WTC11 (cell line): ENCODE measurements at places on chromosomes 11 and 22. TPM values are rescaled to one million over a fixed set of nuclear protein-coding genes. Genes with fewer than 3 reads are reported as not detected.

The UBQLN3 gene
- total RNA-seq: not detected in 3 replicates

- DNase-seq: no peak
These were observed 61.0 kb downstream of the C22orf31 start for GRCh38 chr22:29000641-29001040.

The OR10AG1 gene
- 0.16 TPM in 1 of 3 replicates, not detected in the others for total RNA-seq

GRCh38 chr11:12123273-12123672 lies 12.9 kb downstream of the MICAL2 start:
- DNase-seq: no peak

DNA sequence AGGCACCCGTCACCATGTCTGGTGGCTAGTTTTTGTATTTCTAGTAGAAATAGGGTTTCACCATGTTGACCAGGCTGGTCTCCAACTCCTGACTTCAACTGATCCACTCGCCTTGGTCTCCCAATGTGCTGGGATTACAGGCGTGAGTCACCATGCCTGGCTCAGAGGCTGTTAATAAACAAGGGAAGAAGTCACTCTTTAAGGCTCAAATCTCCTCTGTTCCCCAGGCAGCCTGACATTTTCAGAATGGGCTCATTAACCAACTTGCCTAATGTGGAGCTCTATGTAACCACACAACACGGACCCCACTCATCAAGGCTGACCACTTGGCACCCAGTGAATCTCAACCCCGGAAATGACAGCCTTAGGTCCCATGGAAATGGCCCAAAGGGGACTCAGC lies 24.1 kb downstream of the APOL3 start:
- no peak for DNase-seq

DNA sequence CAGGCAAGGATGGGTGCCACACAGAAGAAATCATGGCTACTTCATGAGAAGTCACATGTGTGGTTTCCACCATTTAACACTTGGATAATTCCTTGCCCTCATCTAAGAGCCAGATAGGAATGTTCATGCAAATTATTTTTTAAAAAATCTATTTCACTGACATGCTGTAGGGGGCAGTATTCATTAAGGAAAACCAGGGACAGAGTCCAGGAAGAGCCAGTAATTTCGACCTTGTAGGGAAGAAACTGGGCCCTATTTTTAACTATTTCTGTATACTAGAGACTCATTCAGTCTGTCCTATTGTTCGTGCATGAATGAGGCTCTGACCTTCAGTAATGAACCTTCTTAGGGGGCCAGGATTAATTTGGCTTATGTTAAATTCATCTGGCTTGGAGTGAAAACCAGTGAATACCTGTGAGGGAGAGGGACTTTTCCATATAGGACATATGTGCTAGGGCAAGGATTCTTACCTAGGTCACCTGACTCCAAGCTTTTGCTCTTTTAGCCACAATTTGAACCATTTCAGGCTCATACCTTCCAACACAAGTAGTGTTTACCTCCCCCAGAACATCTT lies 192.7 kb downstream of the NAV2 start:
- no peak for DNase-seq

GRCh38 chr11:6481924-6482275 lies 599 bp downstream of the TIMM10B start:
- no peak for DNase-seq

DNA sequence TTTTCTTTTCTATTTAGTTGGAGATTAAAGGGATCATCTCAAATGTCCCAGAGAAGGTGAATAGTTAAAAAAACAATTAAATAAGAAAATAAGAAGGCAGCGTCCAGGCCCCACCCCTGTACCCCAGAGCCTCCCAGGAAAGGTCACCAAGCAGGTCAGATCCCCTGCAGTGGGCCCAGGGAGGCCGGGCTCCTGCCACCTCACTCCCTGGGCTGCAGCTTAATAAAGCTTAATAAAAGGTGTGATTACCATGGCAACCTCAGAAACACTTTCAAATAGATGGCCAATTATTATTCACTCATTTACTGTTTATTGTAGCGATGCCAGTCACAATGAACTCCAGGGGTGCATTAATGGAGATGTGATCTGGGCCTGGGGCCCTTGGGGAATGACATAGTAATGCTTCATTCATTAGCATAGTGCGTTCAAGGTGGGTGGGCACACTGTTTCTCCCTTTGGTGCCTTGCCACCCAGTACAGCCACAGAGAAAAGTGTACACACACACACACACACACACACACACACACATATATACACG lies 386.2 kb downstream of the CADM1 start:
- DNase-seq: no peak

GRCh38 chr11:120186456-120186773 lies 24.4 kb upstream of the OAF start:
- no peak for DNase-seq

The OR51B6 gene
- not detected in 3 replicates for total RNA-seq

GRCh38 chr11:123480882-123481281 lies 50.8 kb downstream of the GRAMD1B start:
- no peak for DNase-seq

DNA sequence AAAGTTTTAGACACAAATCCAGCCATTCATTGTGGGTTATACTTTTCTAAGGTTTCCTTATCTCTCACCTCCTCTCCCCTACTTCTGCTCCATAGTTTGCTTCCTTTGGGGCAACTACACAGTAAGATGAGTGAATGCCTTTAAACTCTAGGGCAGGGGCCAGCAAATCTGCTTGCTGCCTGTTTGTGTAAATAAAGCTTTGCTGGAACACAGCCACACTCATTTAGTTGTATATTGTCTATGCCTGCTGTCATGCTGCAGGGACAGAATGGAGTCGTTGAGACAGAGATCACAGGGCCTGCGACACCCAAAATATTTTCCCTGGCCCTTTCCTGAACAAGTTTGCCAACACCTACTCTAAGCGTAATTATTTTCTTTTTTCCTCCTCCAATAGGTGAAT lies 58.7 kb downstream of the TECTA start:
- DNase-seq: no peak

The TEAD1 gene
- 58.9 to 79.9 TPM (median 62.0 TPM) in 3 replicates for total RNA-seq

The OR8D1 gene
- total RNA-seq: not detected in 3 replicates

The MRGPRX3 gene
- total RNA-seq: not detected in 3 replicates
